Ecto neural progenitor cell (in vitro differentiated cells): ENCODE measurements at places on chromosomes 2 and 18.

DNA sequence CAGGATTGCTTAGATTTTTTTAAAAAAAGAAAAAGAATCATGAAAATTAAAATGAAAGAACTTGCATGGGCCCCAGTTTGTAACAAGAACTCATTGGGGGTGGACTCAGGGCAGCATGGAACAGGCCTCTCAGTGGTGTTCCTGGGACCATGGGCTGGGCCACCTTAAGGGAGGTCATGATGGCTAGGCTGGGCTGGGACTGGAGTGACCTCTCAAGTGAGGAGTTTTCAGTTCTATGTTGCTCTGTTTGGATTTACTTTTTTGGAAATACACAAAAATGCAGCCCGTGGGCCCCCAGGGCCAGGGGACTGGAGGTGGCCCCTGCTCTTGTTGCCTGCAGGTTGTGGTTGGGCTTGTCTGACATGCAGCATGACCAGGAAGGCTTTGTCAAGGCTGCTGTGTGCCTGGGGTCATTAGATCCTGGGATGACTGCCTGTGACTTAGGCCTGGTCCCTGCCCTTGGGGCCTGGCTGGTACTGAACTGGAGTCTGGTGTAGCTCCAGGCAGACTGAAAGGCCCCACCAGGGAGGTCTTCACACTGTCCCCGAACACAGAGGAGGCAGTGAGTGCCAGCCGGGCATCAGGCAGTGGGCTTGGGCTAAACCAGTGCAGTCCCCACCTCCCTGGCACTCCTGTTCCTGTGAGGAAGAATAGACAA, 115.6 kb downstream of the GLI2 start:
- DNase-seq: no peak

- peak; percentile 58 for DNase-seq
Observed at GRCh38 chr2:25339791-25340180, 1.9 kb downstream of the DNMT3A start.

DNA sequence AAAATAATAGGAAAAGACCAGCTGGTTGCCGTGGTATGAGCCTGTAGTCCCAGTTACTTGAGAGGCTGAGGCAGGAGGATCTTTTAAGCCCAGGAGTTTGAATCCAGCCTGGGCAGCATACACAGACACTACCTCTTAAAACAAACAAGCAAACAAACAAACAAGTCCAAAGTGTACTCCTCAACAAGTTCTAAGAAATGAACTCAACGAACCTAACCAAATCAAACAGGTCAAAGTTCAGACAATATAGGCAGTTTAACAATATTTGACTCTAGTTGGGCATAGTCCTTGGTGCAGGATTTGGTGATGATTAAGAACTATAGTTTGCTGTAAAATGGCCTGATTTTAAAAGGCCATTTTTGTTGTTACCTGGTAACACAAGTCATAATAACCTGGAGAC, 41.9 kb upstream of the RHOB start:
- no peak for DNase-seq

- DNase-seq: no peak
Observed at GRCh38 chr2:223093436-223094241, 41.6 kb downstream of the KCNE4 start.

DNA sequence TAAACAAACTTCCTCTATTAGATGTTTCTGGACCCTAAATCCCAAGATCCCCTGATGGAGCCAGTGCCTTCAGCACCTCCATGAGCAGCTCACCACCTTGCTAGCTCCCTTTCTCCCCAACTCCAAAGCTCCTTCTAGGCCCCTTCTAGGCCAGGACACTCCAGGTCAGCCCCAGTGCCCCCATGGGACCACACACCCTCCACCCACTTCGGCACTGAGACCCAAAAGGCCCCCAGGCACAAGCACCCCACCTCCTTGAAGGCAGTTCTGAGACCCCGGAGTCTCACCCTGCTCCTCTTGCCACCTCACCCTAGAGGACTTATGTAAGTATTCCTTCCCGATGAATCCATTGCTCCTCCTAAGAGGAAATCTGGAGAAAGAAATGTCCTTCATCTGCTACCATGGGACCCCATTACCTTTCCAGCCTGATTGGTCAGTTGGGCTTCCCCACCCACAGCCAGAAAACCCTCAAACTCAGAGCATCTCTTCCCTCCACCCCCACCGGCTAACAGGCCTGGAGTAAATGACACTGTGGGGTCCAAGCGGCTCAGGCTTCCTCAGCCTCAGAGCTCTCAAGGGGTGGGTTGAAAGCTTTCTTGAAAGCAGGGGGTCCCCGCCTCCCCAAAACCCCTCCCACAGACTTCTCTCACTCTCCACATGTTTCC, 9.8 kb upstream of the ARMC9 start:
- no peak for DNase-seq

DNA sequence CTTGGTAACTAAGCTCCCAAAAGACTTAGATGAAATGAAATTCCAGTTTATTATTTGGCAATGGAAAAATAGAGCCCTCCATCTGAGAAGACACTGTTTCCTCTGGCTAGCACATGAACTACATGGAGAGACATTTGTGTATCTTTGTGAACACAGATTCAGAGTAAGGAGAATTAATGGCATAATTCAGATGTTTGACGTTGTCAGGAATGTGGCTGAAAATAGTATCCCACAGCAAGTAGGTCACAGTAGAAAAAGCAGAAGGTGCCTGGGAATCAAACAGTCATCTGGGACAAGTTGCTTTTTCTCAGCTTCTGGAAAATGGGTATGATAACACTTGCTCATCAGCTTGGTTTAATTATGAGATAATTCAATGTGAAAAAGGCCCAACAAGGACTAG, 288.6 kb downstream of the PTPRM start:
- DNase-seq: no peak

DNA sequence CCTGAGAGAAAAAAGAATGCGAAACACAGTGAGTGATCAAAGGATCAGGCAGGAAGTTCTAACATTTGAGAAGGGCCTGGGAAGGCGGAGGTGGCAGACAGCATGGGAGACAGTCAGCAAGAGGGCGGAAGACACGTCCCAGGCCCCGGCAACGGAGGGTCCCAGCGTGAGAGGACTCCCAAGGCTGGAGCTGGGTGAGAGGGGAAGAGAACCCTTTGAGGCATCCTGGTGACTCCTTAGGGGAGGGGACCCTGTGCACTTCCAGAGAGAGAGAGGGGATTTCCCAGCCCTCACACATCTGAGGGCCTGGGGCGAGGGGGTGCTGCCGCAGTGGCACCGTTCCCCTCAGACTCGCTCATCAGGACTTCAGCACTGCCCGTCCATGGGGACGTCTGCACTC, 133.4 kb downstream of the RTP5 start:
- DNase-seq: no peak

DNA sequence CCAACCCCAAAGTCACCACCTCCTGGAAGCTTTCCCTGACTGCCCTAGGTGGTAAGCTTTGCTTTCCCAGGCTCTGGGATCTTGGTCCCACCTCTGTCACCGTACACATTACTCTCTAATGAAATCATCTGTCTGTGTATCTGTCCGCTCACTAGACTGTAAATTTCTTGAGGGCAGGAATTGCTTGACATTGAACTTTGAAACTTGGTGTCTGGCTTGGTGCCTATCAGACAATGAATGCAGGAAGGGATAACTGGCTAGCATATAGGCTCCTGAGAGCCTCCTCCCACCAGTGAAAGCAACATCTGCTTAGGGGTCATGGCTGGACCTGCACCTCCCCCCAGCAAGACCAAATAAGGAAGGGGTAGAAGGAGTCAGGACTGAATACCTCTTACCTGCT, 155.7 kb downstream of the TNS1 start:
- no peak for DNase-seq

- DNase-seq: no peak
Observed at GRCh38 chr18:49819823-49820671, 6.7 kb upstream of the ACAA2 start.

GRCh38 chr2:212213191-212213590, 325.4 kb downstream of the ERBB4 start:
- DNase-seq: no peak

DNA sequence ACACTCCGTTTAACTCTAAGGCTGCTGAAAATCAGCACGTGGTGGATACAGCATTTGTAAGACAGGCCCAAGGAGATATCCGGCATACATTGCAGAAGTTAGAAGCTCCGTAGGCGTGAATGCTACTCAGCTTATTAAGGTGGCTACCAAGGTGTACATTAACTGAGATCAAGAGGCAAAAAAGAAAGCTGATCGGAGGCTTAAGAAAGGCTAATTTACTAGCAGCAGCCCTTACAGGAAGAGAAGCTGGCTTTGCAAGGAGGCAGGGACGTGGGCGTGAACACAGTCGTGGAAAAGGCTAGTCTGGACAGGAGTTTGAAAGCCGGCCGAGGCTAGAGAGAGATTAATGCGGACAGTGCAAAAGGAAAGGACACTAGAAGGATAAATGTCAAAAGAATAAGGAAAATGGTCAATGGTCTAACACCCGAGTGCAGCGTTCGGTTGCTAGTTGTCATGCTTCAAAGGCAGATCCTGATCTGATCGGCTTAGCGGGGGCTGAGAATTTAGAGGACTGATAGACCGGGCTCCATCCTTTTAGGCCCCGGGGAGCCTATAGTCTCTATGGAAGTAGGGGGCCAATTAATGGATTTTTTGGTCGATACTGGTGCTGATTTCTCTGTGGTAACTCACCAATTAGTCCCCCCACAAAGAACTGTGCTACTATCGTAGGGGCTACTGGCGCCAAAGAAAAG, 45.6 kb upstream of the SELENOI start:
- DNase-seq: no peak

- DNase-seq: no peak
Observed at GRCh38 chr2:223114917-223115316, 62.9 kb downstream of the KCNE4 start.

DNA sequence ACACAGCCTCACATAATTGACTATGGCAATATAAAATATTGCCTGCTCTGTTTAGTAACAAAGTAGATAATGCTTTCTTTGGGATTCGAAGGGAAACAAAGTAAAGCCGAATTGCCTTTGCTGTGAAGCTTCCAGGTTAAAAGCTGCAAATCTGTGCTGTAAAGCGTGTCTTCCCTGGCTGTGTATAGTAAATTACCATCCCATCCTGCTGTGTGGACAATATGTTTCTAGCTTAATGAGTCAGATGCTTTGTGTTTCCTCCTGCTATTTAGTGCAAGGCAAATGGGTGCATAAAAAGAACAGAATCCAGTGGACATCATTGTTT, 265.1 kb downstream of the SOCS6 start:
- no peak for DNase-seq

GRCh38 chr18:21896732-21897336, 156.2 kb downstream of the MIB1 start:
- no peak for DNase-seq

GRCh38 chr2:21326152-21326551, 202.4 kb downstream of the TDRD15 start:
- DNase-seq: no peak

DNA sequence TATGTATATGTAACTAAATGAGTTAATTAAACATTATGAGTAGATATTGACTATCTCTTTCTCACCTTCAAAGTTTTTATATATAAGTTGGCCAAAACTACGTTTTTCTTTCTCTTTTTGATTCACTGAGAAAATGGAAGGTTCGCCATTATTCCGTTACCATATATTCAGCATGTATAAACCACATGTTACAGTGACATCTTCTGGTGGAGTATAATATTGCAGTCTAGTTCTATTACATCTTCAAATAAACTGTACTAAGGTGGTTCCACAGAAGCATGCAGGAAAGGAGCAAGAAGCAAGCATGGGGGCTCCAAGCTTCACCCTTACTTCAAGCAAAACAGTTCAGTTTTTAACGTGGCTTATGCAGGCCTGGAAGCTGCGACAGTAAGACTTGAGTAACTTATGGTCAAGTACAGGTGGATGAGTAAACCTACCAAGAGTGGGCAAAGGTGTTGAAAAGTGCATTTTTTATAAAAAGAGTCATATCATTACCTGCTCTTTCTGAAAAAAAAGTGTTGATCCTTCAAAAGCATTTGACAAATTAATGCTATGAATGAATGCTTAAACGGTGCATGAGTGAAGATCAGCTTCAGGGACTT, 129.8 kb upstream of the RAB6C start:
- DNase-seq: no peak

- no peak for DNase-seq
Observed at GRCh38 chr2:85651097-85651496, 16.9 kb downstream of the SFTPB start.

GRCh38 chr18:11548396-11548795, 61.0 kb upstream of the SLC35G4 start:
- DNase-seq: no peak

DNA sequence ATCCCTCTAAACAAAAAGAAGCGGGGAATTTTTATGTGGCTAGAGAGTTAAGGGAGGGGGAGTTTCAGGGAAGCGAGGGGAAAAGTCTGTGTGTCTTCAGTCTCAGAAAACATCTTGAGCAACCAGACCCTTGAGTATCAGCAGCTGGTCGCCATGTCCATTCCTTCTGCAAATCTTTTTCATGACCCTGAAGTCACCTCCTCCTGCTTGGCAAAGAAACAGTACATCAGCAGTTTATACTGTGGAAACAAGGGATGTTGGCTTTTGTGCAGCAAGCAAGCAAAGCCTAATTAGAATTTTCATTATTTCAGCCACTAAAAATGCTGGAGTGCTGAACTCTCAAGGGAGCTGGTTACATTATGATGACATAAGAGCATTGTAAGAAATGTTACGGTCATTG, 187.4 kb upstream of the SLC8A1 start:
- DNase-seq: no peak

DNA sequence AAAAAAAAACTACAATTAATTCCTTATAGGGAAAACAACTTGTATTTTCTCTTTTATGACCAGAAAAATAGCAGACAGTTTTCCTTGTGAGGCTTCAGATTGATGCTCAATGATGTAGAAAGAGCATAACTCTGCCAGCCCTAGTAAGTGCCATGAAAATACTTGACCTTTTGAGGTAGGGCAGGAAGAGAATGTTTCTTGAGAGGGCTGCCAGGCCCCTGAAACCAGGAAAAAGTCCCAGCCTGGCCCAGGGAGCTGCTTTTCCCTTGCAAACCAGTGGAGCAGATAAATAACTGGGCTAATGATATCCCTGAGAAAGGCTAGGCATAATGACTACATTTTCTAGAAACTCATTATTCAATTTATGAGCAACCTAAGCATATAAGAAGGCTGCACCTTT, 126.8 kb downstream of the SLC8A1 start:
- no peak for DNase-seq
